ENCODE measurements at places on chromosomes 5 and 9.

- no peak for DNase-seq
These were observed 198.6 kb downstream of the MSX2 start for GRCh38 chr5:174922955-174923354.

GRCh38 chr5:146584750-146585149 lies 68.8 kb upstream of the GPR151 start:
- DNase-seq: no peak

GRCh38 chr5:35303152-35303551 lies 72.9 kb upstream of the PRLR start:
- DNase-seq: no peak

GRCh38 chr5:150589862-150590601 lies 50.4 kb upstream of the SYNPO start:
- DNase-seq: peak; percentile 77
